ENCODE measurements at places on chromosomes 11 and 22.

DNA sequence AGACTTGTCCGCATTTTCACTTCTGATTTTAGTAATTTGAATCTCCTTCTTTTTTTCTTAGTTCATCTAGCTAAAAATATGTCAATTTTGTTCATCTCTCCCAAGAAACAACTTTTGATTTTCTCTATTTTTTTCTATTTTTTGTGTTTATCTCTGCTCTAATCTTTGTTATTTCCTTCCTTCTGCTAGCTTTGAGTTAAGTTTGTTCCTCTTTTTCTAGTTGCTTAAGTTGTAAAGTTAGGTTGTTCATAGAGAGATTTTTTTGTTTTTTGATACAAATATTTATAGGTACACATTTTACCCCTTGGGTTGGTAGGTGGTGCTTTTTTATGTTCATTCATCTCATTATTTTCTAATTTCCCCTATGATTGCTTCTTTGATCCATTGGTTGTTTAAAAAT, 22.1 kb upstream of the XKR3 start:
- DNase-seq: no peak

GRCh38 chr11:47108214-47108613, 68.5 kb downstream of the ARFGAP2 start:
- no peak for DNase-seq

- no peak for DNase-seq
These were observed 3.7 kb upstream of the ACY3 start for GRCh38 chr11:67654225-67654624.

- no peak for DNase-seq
These were observed 2.4 kb downstream of the LARGE1 start for GRCh38 chr22:33917744-33918406.

GRCh38 chr22:45731798-45732495, 60.3 kb downstream of the ATXN10 start:
- no peak for DNase-seq

DNA sequence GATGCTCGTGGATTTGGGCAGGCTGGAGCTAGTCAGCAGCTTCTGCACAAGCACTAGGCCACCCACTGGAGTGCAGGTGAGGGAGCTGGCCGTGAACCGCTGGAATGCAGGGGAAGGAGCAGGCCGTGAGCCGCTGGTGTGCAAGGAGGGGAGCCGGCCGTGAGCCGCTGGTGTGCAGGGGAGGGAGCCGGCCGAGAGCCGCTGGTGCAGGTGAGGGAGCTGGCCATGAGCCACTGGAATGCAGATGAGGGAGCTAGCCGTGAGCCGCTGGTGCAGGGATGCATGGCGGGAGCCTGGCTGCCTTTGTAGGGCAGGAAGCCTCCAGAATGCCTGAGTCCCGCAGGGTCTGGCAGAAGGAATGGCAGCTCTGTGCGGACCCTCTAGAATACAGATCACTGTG, 4220.0 kb upstream of the OR11H1 start:
- DNase-seq: no peak

- no peak for DNase-seq
These were observed 90.1 kb downstream of the MPPED1 start for GRCh38 chr22:43501878-43502277.

DNA sequence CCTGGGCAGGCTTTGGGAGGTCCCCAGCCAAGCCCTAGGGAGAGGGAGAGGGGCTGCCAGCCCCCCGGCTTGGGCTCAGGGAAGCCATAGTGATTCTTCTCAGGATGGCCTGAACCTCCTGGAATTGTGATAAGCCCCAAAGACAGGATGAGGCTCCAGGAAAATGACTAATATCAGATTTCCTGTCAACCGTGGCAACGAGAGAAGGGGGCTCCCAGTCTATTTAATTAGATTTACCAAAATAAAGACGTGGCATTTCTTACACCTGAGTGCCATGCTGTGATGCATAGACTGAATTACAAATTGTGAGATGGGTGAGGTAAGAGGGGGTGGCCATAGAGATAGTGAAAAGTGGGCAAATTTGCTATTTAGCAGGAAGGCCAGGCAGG, 20.4 kb downstream of the SERPINH1 start:
- DNase-seq: no peak

DNA sequence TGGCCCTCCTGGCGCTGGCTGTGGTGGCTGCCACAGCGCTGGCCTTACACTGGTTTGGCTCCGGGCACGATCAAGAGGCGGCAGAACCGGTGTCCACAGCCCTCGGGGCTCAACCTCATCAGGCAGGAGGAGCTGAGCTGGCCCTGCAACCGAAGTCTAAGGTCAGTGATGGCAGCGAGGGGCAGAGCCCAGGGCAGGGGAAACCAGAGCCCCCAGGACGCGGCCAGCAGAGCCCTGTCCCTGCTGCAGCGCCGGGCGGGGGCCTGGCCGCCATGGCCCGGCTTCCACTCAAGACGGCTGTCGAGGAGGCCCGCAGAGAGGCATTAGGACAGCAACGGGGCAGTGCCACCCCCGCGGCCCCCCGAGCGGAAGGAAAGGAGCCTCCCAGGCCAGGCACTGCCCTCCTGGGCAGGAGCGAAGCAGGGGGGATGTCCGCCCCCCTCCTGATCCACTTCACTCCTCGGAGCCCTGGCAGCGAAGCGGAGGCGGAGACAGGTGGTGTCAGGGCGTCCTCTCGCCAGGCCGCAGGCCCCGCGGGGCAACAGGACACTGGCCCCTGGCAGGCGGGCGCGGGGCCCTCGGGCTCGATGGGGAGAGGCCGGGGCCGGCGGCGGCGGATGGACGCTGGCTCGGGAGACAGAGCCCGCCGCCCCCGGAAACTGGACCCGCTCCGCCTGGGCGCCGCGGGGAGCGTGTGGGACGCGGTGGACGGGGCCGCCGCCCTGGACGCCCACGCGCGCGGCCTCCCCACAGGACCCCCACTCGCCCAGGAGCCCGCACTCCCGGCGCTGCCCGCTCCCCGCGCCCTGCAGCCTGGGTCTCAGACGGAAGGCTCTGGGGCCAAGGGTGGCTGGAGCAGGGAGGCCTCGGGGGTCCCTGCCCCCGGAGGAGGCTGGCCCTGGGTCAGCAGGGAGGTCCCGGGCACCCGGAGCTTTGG, 895 bp downstream of the KLHDC7B start:
- no peak for DNase-seq

DNA sequence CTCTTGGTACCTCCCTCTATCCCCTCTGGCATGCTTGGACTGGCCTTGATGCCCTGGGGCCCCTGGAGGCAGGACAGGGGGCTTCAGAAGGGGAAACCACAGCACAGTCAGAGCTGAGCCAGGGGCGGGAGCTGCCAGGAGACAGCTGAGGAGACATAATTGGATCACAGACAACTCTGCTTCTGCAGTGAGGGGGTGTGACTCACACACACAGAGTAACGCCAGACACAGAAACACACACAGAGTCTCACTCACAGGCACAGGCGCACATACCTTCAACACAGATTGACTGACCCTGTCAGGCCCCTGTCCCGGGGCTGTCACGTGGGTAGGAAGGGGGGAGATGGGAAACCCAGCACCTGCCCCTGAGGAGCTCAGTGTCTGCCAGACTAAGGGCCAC, 20.6 kb downstream of the STARD10 start:
- no peak for DNase-seq

DNA sequence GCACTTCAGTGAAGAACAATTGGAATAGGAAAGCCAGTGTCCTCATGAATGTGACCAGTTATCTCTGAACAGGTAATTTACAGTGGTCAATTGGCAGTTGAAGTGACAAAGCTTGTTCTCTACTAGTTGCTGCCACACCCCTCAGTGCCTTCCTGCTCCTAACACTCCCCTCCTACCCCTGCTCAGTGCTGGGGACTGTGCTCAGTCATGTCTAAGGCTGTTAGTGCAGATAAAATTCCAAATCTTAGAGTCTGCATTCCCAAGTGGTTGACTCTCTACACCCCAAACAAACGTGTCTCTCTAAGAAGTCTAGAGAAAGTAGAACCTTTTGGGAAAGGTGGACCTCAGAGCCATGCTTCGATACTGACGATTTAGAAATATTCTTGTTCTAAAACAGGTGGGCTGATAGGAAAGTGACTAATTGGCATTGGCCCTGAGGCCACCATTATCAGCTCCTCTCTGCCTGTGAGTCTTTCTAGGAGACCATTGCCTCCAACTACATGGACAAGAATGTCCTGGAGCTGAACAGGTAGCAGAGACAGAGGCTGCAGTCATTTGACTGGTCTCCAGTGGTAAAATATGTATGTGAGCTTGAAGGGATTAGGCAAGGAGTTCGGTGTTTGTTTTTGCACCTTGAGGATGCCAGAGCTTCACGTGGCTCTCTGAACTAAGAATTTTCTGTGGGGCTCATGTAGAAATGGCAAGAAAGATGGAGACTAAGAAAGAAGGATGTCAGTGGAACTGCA, 22.1 kb upstream of the NNMT start:
- no peak for DNase-seq

DNA sequence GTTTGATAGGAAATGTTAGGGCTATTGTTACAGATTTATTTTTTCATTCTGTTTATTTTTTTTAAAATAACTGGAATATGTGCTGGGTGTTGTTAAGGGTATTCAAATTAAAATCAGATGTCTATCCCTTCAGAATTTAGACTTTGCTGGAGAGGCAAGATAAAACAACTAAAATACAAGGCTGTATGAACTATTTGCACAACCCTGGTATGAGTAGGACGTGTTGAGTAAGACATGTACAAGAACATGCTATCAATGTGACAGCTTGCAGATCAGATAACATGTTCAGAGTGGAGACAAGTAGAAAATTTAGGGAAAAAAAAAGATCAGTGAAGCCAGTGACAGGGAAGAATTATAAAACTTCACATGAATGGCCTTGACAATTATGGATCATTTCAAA, 853.5 kb downstream of the METTL15 start:
- DNase-seq: no peak

GRCh38 chr11:88344869-88345268, 7.3 kb upstream of the CTSC start:
- no peak for DNase-seq

DNA sequence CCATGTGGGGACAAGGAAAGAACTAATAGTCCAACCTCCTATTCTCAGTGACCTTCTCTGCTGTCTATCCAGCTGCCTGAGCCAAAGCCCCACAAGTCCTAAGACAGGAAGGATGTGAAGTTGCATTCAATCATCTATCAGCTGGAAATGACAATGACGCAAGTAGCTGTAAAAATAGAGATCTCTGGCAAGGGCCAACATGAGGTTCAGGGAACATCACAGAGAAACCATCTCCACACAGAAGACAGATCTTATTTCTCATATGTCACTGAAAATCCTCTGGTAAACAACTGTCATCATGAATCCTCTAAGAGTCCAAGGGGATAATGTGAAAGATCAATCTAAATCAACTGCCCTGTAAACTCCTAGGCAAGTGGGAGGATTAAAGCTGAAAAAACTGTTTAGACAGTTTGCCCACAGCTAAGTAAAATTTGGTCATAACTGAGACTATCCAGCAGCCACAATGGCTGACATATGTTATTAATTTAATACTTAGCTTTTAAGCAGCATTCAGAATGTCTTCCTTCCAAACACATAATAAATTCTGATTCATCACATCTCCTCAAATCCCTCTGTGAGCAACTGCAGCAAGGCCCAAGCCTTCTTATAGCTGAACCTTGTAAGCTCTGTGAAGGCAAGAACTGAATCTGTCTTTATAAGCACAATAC, 52.1 kb downstream of the ALG9 start:
- DNase-seq: no peak

DNA sequence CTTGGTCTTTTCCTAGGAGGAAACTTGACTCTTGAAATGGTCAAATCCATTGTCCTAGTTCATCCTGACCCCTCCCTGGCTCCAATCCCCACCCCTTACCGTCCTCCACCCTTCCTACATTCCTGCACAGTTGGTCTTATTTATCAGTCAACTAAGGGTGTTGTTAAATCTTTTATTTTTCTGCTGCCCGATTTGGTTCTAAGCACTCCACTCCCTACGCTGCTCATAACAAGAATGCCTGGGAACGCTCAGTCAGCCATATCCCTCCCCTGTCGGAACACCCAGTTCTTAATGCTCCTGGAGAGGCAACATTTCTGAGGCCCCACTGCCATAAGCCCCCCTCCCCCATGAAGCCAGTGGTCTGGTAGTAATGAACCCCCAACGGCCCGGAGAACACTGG, 9.7 kb downstream of the EHF start:
- DNase-seq: no peak

GRCh38 chr11:119910650-119911049, 181.7 kb upstream of the NECTIN1 start:
- DNase-seq: no peak

DNA sequence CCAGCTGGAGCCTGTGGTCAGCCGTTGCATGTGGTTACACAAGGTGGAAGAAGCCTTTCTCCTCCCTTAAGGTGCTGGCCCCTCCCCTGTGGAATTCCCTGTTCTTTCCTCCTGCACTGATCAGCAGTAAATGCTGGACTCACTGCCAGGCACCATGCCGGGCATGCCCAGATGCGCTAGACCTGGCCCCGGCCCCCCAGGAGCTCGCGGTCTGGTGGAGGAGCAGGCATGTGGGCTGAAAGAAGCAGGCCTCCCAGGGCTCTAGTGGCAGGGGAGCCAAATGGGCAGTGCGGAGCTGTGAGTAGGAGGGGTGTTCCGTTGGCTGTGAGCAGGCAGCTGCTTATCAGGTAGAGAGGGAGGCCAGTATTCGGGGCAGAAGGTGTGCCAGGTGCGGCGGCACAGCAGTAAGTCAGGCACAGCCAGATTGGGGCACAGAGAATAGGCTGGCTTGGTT, 10.2 kb downstream of the DGKZ start:
- DNase-seq: no peak

DNA sequence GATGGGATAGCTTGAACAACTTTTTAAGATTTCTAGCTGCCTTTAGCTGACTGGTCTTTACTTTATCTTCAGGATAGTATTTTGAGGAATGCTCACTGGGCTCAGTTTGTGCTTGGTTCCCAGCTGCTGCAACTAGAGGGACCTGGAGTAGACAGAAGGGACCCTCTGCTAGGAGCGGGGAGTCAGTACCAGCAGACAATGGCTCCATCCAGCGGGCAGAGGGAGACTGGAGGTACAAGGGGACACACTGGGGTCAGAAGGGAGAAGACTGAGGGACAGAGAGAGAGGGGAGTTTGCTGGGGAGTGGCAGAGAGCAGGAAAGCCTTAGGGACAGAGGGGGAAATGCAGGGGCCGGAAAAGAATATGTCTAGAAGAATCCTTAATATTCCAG, 22.0 kb upstream of the ACER3 start:
- no peak for DNase-seq
